ENCODE measurements at places on chromosomes 5 and 9. TPM values are rescaled to one million over a fixed set of nuclear protein-coding genes. Genes with fewer than 3 reads are reported as not detected.

PRDM9 gene
- total RNA-seq = not detected

- no peak for DNase-seq
- H3K4me1 ChIP-seq = peaks cover 11% of the 10 kb centered on the region
- H3K27ac ChIP-seq = no peak overlapping the region
- H3K4me3 ChIP-seq = no peak overlapping the region
Observed at GRCh38 chr9:131097948-131098278, 1.6 kb downstream of the AIF1L start.

- H3K4me3 ChIP-seq = no peak overlapping the region
- no peaks in the 10 kb centered on the region for H3K27me3 ChIP-seq
- peak; percentile 96 for DNase-seq
Observed at GRCh38 chr5:172149073-172149472, 39.0 kb downstream of the STK10 start.

DNA sequence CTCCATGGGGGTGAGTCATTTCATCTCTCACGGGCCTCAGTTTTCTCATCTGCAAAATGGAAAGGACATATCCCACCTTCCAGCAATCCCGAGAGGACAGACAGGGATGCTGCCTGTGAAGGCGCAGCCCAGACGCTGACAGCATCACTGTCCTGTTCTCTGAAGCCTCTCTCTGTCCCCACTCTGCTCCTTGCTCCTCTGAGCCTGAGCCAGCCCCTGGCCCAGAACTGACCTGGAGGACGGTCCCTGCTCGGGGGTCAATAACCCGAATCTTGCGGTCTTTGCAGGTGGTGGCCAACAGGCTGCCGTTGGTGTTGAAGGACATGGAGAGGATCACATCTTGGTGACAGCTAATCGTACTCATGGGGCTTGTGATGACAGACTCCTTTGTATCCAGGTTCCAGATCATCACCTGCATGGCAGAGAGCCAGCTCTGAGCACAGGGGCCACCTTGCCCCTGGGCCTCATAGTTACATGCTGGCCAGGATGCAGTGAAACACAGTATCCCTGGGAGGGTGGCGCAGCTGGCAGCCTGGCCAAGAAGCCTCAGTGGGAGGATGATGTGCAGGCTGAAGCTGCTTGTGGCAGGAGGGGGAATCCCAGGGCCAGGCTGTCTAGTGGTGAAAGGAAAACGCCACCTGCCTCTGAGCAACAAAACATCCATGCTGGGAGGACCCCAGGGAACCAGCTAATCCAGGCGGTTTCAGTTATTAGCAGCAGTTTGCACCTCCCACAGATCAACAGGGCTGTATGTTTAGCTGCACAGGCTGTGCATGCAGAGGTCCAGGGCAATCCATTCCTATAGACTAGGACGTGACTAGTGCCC lies 14.0 kb upstream of the TRIM14 start:
- no peak for DNase-seq
- H3K4me3 ChIP-seq = no peak overlapping the region
- H3K27me3 ChIP-seq = no peaks in the 10 kb centered on the region
- H3K27ac ChIP-seq = no peak overlapping the region

DNA sequence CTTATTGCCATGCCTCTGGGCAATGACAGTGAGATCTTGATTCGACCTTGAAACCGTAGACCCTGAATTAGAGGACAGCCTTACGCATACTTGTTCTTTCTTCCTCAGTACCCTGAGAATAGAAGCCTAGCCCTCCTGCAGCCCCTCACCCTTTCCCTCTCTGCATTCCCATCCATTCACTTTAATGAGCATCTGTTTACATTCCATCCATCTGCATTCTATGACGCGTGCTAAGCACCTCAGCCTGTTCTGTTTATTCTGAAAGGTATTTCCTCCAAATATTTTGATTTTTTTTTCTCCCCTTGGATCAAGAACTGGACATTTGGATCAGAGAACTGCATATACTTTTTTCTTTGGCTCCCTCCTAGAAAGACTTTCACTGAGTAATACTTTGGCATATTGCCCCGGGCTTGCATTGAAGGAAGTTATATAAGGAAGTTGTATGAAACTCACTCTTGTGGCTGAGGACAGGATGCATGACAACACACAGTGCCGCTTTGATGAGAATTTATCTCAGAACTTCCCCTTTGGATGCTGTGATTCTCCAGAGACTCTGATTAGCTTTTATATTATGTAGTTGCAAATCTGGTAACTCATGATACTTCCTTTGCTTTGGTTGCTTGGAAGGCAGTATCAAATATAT lies 15.7 kb downstream of the TMEM8B start:
- no peaks in the 10 kb centered on the region for H3K27me3 ChIP-seq
- H3K4me3 ChIP-seq = no peak overlapping the region
- H3K27ac ChIP-seq = no peak overlapping the region
- no peaks in the 10 kb centered on the region for H3K36me3 ChIP-seq

DNA sequence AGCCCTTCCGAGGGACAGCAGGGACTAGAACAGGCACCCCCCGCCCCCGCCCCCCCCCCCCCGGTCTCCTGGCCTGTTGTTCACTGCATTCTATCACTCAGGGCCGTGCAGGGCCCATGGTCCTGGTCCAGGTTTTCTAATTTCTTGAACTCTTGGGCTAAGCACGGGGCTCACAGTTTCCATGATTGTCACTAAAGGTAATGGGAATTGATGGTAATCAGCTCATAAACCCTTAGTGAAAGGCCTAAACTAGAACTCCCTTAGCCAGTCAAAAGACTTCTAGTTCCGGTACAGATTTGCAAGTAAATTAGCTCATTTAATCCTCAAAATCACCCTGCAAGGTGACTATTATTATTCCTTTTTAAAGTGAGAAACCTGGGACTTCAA lies 14.7 kb upstream of the PWWP2A start:
- H3K4me1 ChIP-seq = no peaks in the 10 kb centered on the region
- no peak overlapping the region for H3K27ac ChIP-seq
- DNase-seq = no peak
- H3K36me3 ChIP-seq = no peaks in the 10 kb centered on the region
- no peaks in the 10 kb centered on the region for H3K27me3 ChIP-seq
- no peak overlapping the region for H3K4me3 ChIP-seq
